Memory B cell (primary cell): ENCODE measurements at places on chromosomes 4 and X.

- H3K4me1 ChIP-seq = no peaks in the 10 kb centered on the region
- no peaks in the 10 kb centered on the region for H3K36me3 ChIP-seq
- peaks cover 3% of the 10 kb centered on the region for H3K27me3 ChIP-seq
- H3K27ac ChIP-seq = no peak overlapping the region
Measured at GRCh38 chr4:140926672-140927071, 170.5 kb upstream of the TBC1D9 start.

- no peak for DNase-seq
- H3K4me1 ChIP-seq = no peaks in the 10 kb centered on the region
- H3K27ac ChIP-seq = no peak overlapping the region
- H3K27me3 ChIP-seq = no peaks in the 10 kb centered on the region
- H3K4me3 ChIP-seq = no peak overlapping the region
Measured at GRCh38 chrX:101708163-101708562, 48.5 kb upstream of the ARMCX2 start.

GRCh38 chrX:3820167-3820566 is 106.7 kb upstream of the PRKX start:
- H3K4me1 ChIP-seq = peaks cover 8% of the 10 kb centered on the region
- H3K4me3 ChIP-seq = no peak overlapping the region
- H3K36me3 ChIP-seq = peaks cover 13% of the 10 kb centered on the region
- no peaks in the 10 kb centered on the region for H3K27me3 ChIP-seq

GRCh38 chr4:26510334-26510964 is 20.2 kb upstream of the CCKAR start:
- H3K4me1 ChIP-seq = no peaks in the 10 kb centered on the region
- H3K36me3 ChIP-seq = no peaks in the 10 kb centered on the region

DNA sequence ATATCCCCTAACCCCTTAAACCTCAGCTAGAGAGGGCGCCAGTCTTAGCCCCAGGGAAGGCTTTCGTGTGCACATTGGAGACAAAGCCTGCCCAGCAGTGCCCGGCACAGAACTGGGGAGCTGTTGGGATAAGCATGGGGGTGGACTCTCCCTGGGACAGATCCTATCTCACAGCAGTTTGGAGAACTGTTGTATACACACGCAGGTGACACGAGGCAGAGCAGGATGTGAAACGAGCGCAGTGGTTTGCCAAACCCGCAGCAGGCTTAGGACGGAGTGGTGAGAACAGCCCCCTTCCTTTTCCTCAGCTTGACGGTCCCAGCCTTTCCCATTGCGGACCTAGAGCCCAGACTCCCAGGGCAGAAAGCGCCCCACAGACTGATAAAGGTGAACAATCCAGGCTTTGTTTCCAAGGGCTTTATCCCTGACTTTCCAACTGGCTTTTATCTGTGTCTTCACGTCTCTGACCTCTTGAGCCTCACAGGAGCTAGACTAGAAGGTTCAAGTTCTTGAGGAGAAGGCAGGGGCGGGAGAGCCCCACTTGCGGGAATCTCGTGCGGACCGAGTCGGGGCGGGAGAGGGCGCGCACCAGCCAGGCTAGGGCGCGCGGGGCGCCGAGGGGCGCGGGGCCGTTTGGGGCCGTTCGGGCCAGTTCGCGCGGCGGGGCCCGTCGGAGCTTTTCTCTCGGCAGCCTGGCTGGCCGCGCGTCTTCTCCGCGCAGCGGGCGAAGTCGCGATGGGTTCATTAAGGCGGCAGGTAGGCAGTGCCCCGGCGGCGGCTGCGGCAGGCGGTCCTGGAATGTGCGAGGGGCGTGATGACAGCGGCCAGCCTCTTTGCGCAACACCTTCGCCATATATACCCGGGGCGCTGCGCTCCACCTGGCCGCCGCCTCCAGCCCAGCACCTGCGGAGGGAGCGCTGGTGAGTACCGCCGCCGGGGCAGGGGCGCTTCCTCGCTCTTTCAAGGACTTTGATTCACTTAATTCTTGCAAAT is at the start of gene SLC34A2:
Gene SLC34A2, plus strand, starts transcription at position 881 of the 993 bp plus-strand sequence. CDS start 6,650 bp downstream, outside the sequence.
- peak within 1 kb of the TSS; percentile 21 for H3K4me3 ChIP-seq
- no peak within 1 kb of the TSS for H3K27ac ChIP-seq
- peaks cover 16% of the 10 kb centered on the region for H3K27me3 ChIP-seq
- peaks cover 3% of the 10 kb centered on the region for H3K4me1 ChIP-seq

GRCh38 chrX:31117266-31117665 is 45.4 kb upstream of the FTHL17 start:
- H3K36me3 ChIP-seq = no peaks in the 10 kb centered on the region
- H3K4me3 ChIP-seq = no peak overlapping the region
- no peak for DNase-seq
- H3K27ac ChIP-seq = no peak overlapping the region

DNA sequence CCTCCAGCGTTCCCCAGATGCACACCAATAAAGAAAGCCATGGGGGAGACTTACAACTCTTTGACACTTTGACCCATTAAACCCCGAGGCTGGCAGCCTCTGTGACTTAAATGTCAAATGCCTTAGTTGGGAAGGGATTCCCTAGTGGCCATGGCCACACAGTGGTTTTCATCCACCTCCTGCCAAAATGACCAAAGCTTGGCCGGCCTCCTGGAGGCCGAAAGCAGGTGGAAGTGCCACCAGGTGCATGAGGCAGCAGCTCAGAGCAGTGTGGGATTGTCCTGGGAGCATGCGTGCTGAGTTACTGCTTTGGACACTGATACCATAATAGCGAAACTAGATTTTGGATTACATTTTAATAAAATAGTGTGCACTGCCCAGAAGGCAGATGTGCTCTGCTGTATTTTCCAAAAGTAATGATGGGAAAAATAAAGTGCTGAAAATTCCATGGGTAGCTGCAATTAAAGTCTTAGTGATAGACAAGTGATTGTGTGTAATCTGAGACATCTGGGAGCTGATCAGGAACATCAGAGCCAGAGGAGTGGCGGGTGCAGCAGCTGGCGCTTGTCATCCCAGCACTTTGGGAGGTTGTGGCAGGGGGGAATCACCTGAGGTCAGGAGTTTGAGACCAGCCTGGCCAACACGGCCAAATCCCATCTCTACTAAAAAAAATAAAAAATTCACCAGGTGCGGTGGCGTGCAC is 39.8 kb upstream of the TADA2B start:
- no peaks in the 10 kb centered on the region for H3K27me3 ChIP-seq
- no peak overlapping the region for H3K27ac ChIP-seq
- H3K4me3 ChIP-seq = no peak overlapping the region

- DNase-seq = no peak
- peaks cover 6% of the 10 kb centered on the region for H3K4me1 ChIP-seq
- H3K4me3 ChIP-seq = no peak overlapping the region
- H3K27ac ChIP-seq = peak overlapping the region; percentile 84
- no peaks in the 10 kb centered on the region for H3K36me3 ChIP-seq
Measured at GRCh38 chrX:23904096-23904495, 3.6 kb downstream of the APOO start.

- DNase-seq = peak; percentile 40
- H3K4me1 ChIP-seq = peaks cover 3% of the 10 kb centered on the region
- H3K36me3 ChIP-seq = peaks cover 2% of the 10 kb centered on the region
- no peaks in the 10 kb centered on the region for H3K27me3 ChIP-seq
Measured at GRCh38 chrX:17046478-17047097, 100.1 kb downstream of the REPS2 start.

GRCh38 chr4:9849538-9849920 is 68.1 kb downstream of the DRD5 start:
- peaks cover 10% of the 10 kb centered on the region for H3K27me3 ChIP-seq
- DNase-seq = no peak
- no peak overlapping the region for H3K27ac ChIP-seq
- H3K4me1 ChIP-seq = no peaks in the 10 kb centered on the region
- no peaks in the 10 kb centered on the region for H3K36me3 ChIP-seq

DNA sequence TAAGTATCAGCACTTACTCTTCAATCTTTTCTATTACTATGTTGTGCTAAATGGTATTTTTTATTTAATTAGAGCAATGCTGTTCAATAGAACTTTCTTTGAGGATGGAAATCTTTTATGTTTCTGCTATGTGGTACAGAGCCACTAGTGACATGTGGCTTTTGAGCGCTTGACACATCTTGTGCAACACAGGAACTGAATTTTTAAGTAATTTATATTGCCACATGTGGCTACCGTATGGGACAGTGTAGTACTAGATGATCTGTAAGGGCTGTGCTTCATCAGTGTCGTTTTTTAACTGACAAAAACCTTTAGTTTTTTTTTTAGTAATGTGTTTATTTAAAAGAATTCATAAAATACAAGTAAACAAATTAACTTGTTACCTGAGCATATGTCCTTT is 22.4 kb downstream of the HPRT1 start:
- H3K36me3 ChIP-seq = peaks cover 4% of the 10 kb centered on the region
- no peak overlapping the region for H3K27ac ChIP-seq
- no peak overlapping the region for H3K4me3 ChIP-seq
- H3K4me1 ChIP-seq = no peaks in the 10 kb centered on the region

DNA sequence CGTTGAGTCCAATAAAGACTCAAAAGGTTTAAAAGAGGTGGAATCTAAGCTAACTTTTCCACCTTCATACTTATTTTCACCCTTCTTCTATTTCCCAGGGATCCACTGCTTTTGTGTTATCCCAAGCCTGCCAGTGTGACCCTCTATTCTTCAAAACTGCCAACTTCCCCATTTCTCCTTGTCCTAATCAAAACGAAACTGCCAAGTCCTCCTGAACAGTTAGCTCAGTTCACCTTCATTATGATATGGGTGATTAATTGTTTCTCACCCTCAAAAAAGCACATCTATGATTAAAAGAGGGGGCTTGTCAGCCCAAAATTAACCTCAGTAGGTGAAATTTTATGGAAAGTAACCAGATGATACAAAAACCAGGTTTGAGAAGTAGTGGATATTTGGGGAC is 108.4 kb downstream of the GUCY2F start:
- H3K4me3 ChIP-seq = no peak overlapping the region
- H3K27me3 ChIP-seq = peaks cover 2% of the 10 kb centered on the region
- no peaks in the 10 kb centered on the region for H3K4me1 ChIP-seq

DNA sequence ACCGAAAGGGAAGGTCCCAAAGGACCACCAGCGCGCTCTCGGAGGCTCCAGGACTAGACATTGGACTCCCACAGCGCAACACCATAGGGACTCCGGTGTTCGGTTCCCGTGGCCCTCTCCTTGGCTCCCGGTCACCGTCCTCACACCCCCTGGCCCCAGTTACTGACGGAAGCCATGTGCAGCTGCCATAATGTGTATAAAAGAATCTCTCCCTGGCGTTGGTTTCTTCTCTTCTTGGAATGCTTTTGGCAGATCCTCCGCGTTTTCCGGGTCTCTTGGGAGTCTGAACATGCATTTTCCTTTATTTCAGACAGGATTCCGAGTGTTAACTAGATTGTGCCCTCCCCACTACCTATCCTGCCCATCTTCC is 69.8 kb downstream of the FBXO8 start:
- peaks cover 34% of the 10 kb centered on the region for H3K4me1 ChIP-seq
- H3K36me3 ChIP-seq = peaks cover 3% of the 10 kb centered on the region
- no peak overlapping the region for H3K27ac ChIP-seq

DNA sequence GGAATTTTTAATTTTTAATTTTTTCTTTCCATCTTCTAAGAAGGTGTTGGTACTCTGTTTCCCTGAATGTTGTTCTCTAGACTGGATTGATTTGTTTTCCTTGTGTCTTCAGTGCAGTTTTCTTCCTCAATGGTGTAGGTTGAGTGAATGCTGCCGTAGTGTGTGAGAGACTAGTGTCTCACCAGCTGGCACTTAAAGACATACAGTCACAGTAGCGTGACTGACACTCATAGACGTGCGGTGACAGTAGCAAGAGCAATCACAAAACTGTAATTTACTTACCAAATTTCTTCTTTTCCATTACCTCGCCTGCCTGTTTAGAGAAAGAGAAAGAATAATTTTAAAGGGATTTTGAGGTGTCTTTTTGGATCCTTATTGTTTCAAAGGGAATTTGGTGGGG is 21.4 kb upstream of the PGM2 start:
- no peak overlapping the region for H3K4me3 ChIP-seq
- no peaks in the 10 kb centered on the region for H3K4me1 ChIP-seq
- no peak for DNase-seq
- H3K36me3 ChIP-seq = no peaks in the 10 kb centered on the region

- no peaks in the 10 kb centered on the region for H3K27me3 ChIP-seq
- no peaks in the 10 kb centered on the region for H3K4me1 ChIP-seq
- no peak overlapping the region for H3K4me3 ChIP-seq
- DNase-seq = no peak
- H3K27ac ChIP-seq = no peak overlapping the region
- H3K36me3 ChIP-seq = no peaks in the 10 kb centered on the region
Measured at GRCh38 chr4:104353481-104353880, 141.2 kb downstream of the CXXC4 start.

- H3K27ac ChIP-seq = no peak overlapping the region
- H3K27me3 ChIP-seq = peaks cover 2% of the 10 kb centered on the region
- no peak for DNase-seq
- peaks cover 4% of the 10 kb centered on the region for H3K4me1 ChIP-seq
- peaks cover 2% of the 10 kb centered on the region for H3K36me3 ChIP-seq
- peak overlapping the region; percentile 81 for H3K4me3 ChIP-seq
Measured at GRCh38 chrX:65406532-65406931, 128.1 kb downstream of the LAS1L start.

DNA sequence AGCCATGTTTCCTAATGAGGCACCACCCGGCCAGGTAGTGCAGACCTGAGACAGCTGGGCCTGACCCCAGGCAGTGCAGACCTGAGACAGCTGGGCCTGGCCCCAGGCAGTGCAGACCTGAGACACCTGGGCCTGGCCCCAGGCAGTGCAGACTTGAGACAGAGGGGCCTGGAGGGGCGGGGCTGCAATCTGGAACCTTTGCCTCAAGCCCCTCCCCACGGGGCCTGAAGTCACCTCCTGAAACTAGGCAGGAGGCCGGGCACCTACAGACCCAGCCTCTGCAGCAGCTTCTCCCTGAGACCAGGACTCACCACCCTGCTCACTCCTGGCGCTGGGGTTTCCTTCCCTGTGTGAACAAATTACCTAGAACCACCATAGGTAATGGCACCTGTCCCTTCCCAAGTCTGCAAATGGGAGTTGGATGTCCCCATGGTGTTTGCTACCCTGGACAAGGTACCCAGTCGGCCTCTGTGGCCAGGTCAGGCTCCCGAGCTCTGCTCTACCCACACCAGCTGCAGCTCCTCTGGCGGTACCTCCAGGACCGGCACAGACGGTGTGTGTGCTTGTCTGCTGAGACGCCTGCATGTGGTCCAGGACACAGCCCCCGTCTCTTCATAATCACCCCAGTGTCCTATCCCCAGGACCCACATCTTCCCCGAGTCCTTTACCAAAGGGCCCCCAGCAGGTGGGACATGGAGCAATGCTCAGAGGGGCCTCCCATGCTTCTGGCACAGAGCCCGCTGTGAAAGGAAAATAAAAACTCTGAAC is 53.1 kb upstream of the C4orf50 start:
- no peak overlapping the region for H3K27ac ChIP-seq
- no peaks in the 10 kb centered on the region for H3K36me3 ChIP-seq
- H3K27me3 ChIP-seq = peaks cover 4% of the 10 kb centered on the region
- DNase-seq = no peak

DNA sequence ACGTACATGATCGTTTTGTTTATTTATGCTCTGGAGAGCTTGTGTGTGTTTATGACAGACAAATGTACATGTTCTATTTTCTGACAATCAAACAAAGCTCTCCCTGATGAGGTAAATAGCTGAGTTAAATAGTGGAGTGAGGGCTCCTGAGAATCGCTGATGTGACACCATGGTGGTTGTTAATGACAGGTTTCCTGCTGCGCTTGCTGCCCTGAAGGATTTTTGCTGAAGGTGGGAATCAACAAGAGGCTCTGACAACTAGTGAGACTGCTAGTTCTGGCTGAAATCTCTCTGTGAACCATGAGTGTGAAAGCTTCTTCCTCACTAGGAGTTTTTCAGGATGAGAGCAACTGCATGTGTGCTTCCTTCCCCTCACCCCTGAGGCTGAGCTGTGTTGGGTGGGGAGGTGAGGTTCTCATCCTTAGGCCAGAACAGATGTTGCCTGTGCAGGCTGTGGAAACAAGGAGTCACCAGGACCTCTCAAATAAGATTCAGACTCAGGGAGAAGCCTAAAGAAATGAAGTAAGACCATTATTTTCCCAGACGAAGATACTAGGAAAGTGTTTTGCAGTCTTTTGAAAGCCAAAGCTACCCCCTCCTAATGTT is 173.4 kb upstream of the JADE1 start:
- no peak overlapping the region for H3K4me3 ChIP-seq
- H3K27me3 ChIP-seq = peaks cover 1% of the 10 kb centered on the region
- H3K4me1 ChIP-seq = no peaks in the 10 kb centered on the region
- H3K27ac ChIP-seq = no peak overlapping the region
- no peak for DNase-seq
